ENCODE measurements at places on chromosomes 7 and 10.

DNA sequence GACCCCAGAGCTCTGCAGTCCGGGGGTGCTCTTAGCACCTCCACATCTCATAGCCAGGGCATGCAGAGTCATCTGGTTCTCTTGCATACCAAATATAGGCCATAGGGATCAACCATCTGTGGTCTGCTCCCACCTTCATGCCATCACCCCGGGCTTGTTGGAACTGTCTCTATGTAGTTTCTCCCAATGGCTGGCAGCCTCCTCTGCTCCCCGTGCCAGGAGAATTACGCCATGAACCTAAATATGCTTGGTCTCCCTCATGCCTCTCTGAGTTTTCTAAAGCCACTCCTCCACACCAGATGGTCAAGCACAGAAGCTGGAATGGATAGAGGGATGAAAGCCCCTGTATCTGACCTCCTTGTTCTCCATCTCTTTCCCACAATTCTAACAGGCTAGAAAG is 302.6 kb upstream of the MYO3A start:
- DNase-seq: no peak

DNA sequence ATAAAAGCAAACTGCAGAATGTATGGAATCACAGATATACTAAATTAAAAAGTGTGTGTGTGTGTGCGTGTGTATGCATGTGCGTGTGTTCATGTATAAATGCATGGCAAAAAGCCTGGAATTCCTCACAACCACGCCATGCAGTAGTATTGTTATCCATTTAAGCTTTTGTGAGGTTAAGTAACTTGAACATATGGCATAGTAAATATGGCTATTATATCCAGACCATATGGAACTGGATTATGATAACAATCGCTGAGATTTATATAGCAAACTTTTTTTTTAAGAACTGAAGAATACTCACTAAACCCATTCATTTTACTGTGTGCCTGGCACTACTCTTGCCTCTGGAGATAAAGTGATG is 22.3 kb upstream of the NANOS1 start:
- no peak for DNase-seq

DNA sequence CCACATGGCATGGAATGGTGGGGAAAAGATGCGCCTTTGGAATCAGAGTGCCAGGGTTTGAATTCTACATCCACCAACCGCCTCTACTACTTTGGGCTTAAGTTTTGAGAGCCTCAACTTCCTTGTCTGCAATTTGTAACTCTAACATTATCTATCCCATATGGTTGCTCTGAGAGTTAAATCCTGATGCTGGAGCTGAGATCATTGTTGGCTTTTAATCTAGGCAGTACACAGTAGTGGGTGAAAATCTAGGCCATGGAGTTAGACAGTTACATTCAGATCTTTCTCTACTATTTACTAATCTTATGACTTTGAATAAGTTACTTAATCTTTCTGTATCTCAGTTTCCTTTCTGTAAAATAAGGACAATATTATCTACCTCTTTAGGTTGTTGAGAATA is 149.7 kb upstream of the AOAH start:
- no peak for DNase-seq

GRCh38 chr10:120557311-120557710 is 100.3 kb downstream of the PLPP4 start:
- no peak for DNase-seq

- DNase-seq: no peak
Observed at GRCh38 chr10:32911285-32912016, 46.6 kb downstream of the ITGB1 start.

GRCh38 chr7:44995555-44996493 is 4.2 kb upstream of the CCM2 start:
- no peak for DNase-seq

GRCh38 chr10:133159950-133160825 is at the start of gene KNDC1:
Gene KNDC1, plus strand, starts transcription at chr10:133160219. Its CDS starts 249 bp downstream, at chr10:133160468.
- no peak for DNase-seq

DNA sequence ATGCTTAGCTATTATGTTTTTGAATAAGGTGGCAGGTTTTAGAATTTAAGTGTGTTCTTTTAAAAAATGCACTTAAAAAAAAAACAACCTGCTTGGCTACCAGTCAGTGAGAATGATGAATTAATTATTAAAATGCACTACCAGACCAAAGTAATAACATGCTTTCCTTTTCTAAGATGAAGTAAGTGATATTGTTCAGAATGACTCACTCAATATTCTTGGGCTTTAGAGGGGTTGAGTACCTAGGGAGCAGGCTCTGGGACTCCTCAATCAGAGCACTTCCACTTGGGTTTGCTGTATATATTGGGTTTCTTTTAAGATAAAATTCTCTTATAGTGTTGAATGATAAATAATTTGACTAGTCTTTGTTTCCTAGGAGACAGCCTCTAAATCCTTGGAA is 8.6 kb downstream of the STAM start:
- DNase-seq: no peak

- DNase-seq: no peak
Observed at GRCh38 chr10:78185693-78186055, 152.0 kb downstream of the RPS24 start.

GRCh38 chr7:125122173-125122572 is 192.5 kb upstream of the POT1 start:
- DNase-seq: no peak

- DNase-seq: no peak
Observed at GRCh38 chr7:137801003-137801402, 45.8 kb downstream of the DGKI start.

DNA sequence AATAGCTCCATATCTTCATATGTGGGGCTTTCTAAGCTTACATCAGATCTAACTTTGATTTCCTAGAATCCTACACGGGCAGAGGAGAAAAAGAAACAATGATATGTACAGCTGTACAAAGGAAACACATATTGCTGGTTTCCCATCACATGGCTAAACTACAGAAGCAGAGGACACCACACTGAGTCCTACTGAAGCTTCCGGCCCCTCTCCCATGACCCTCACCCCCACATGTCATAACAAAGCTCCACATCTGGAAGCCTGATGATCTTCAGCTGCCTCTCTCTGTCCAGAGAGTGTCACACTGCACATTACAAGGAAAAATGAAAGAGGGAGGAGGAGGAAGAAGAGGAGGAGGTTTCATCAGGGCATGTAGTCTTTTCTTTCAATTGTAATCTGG is 14.0 kb downstream of the SLC16A12 start:
- no peak for DNase-seq

GRCh38 chr10:57964351-57964750 is 303.3 kb downstream of the IPMK start:
- DNase-seq: no peak

DNA sequence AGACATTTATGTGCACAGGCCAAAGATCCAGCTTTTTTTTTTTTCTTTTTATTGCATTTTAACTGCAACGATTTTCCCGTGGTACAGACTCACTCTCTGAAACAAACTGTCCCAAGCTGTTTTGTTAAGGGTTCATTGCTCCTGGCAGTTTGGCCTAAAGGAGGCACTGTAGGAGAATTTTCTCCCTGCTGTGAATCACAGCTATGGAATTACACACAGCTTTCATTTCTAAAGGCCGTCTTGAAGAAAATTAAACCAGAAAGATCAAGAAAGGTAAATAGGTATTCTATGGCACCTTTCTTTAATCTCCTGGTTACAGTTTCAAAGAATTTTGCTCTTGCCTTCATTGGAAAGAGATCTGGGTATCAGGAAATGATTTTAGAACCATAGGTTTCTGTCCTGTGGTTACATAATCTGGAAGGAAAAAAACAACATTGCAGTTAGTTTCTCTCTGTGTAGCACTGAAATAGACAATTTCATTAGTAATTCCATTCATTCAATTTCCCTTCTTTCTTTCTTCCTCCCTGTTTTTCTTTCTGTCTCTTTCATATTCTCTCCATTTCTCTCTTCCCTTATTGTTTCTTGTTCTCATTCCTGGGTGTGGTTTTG is 51.2 kb downstream of the PDK4 start:
- no peak for DNase-seq
